ENCODE measurements at places on chromosomes 13 and 19.

DNA sequence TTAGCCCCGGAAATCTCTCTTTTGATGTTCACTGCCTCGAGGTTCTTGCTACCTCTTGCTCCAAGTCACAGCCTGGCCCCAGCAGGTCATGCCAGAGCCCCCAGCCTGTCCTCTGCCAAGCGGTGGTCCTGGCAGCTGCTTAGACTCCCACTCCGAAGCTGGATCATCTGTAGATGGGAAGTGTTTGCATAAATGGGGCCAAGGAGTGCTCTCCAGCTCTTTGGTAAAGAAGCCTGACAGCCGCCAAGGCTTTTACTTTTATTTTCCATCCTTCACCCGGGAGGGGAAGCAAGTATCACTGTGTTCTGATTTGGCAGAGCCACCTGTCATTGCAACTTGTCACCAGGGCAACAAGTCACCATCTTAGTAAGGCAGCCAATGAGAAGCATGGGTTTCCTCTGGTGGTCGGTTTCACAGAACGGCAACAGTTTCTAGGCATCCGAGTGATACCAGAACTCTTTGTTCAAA lies 10.6 kb upstream of the RETN start:
- DNase-seq, result no peak

DNA sequence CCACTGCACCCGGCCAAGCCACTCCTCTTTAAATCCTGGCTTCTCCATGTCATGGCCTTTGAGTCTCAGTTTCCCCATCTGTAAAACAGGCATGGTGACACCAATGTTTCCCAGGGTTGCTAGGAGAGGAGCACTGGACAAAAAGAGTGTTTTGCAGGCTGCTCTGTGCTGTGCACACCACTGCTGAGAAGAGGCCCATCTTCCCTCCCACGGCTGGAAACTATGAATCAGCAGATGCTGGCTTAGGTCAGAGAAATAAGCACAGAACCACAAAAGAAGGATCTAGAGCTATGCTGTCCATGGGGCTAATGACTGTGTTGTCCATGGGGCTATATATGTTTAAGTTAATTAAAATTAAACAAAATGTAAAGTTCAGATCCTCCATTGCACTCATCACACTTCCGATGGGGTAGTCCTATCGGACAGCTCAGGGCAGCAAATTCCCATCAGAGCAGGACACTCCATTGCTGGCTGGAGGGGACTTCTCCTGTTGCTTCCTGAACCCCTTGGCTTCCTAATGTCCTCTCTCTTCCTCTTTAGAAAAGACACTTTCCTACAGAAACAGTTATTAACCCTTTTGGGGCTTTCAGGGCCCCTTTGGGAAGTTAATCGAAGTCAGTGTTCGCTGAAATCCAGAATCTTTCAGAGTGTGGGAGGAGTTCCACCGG lies 37.1 kb downstream of the TSHZ3 start:
- DNase-seq, result peak; percentile 46

DNA sequence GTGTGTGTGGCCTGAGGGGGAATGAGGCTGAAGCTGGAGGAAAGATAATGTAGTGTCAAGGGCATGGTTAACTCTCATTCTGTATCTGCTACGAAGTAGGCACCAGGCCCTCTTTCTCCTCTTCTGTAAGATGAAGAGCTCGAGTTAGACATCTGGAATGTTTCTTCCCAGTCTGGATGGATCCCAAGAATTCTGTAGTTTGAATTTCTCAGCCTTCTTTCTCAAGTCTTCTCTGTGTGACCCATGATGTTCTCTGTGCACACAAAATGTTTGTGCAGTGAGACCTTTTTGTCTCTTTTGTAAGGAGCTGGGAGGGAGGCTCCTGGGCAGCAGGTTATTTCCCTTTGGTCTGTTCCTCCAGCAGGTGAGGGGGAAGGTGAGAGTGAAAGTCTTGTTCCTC lies 13.7 kb downstream of the FGF9 start:
- no peak for DNase-seq

- peak; percentile 71 for DNase-seq
These were observed 46.0 kb downstream of the SAE1 start for GRCh38 chr19:47176627-47177090.

DNA sequence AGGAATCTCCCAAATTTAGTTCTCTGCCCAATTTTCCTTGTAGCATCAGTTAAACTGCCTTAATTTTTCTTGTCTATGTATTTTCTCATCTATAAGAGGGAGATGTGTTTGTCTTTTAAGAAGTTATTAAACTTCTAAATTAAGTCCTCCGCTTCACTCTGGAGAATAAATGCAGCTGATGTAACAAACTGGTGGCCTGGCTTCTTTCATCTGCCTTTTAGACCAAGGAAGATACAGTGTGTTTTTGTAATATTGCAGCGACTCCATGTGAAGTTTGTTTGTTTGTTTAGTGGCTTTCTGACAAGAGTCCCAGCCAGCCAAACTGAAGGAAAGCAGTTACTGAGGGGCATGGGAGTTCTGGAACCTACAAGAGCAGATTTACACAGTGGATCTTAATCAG lies 56.4 kb downstream of the KLF12 start:
- peak; percentile 12 for DNase-seq

- DNase-seq, result peak; percentile 79
These were observed 12.1 kb upstream of the PSMD8 start for GRCh38 chr19:38362076-38362945.

- no peak for DNase-seq
These were observed 56.0 kb upstream of the ARGLU1 start for GRCh38 chr13:106623799-106624460.

DNA sequence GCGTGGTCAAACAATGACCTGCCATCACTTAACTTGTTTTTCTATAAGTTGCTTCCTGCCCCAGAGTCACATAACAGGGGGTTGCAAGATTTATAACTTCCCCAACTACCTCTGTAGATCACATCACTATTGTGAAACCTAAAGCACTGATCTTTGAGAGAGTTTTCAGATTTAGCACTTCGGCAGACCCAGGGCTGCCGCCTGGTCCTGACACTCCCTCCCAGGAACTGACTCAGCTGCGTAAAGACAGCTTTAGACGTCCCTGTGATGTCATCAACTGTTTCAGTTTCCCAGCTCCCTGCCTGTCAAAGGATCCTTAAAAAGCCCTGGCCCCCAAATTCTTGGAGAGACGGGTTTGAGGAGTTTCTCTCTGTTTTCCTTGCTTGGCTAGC lies 33.3 kb downstream of the IGFL2 start:
- peak; percentile 54 for DNase-seq

- DNase-seq, result peak; percentile 42
These were observed 256 bp downstream of the MICOS13 start for GRCh38 chr19:5680084-5680436.

DNA sequence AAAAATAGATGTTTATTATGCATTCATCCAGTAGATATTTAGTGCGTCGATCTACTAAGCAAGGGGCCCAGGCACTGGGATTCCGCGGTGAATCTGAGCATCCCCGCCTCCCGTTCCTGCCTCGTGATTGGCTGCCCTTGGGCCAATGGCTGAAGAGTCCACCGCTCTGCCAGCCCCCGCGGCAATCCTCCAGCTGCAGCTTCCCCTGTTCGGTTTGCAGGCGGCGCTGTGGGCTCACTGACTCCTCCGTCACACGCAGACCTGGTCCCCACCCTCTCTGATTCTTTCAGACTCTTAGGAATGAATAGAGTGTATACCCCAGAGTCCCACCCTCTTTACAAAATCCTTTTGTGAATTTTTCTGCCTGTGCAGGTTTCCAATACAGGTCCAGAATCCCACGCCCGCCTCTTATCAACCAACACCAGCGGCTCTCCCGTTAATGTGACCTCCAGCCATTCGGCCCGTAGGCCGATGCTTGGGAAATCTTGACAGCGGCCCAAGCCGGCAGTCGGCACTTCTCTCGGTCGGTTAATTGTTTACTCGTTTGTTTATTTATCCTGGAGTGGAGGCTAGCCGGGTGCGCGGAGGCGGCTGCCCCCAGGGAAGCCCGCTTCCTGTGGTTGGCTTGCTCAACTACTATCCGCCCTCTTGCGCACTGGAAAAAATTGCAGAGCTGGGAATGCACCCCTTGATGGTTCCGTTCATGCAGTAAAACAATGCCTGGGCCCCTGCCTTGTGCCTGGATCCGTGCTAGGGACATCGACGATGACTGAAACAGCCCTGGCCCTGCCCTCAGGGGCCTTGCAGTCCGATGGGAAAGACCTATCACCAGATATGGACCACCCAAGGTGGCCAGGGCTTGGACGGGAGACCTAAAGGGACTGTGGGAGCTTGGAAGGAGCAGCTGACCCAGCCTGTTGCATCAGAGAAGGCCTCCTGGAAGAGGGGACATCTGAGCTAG lies 4.5 kb upstream of the ARHGAP35 start:
- peak; percentile 98 for DNase-seq

DNA sequence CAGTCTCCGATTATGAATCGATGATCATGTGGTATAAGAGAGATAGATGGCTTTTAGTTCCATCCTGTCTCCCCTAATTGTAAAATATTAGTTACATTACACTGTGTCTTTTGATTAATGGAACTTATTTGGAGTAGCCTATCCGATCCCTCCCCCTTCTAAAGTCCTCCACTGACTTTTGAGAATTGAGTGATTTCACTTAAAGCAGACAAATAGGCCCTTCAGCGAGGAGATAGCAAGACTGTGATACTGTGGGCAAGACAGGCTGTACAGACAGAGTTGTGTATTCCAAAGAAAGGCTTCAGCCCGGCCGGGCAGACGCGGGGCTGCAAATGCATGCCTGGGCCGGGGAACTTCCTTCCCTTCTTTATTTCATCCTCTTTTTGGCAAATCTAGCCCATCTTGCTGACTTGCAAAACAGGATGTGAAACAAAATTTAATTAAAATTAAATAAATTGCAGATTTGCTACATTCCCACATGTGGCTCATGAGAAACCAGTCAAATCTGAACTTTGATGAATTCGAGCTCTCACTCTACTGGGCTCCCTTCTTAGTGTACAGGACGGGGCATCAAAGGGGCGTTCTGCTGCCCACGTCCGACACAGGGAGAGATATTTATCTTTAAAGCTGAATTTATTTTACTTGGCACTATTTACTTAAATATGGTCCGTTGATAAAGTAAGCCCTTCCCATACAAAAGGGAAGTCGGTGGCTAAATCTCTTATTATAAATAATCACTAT lies 314.8 kb downstream of the ZNF536 start:
- DNase-seq, result no peak
